ENCODE measurements at places on chromosomes 3 and 15.

DNA sequence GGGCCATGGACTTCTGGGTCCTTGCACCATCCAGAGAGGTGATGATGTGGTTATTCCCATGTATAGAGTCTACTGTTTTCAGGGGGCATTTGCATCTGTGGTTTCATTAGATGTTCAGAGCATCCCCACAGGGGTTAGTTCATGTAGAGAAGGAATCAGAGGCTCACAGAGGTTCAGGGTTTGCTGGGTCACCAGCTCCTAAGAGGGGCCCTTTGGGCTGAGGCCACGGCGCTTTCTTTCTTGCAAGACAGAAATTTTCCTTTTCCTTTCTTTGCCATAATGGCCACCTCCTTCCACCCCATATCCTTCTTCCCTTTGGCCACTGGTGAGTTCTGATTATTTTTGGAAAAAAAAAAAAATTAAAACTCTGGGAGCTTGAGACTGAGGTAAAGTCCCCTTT, 62.3 kb downstream of the APBA2 start:
- DNase-seq, result no peak

DNA sequence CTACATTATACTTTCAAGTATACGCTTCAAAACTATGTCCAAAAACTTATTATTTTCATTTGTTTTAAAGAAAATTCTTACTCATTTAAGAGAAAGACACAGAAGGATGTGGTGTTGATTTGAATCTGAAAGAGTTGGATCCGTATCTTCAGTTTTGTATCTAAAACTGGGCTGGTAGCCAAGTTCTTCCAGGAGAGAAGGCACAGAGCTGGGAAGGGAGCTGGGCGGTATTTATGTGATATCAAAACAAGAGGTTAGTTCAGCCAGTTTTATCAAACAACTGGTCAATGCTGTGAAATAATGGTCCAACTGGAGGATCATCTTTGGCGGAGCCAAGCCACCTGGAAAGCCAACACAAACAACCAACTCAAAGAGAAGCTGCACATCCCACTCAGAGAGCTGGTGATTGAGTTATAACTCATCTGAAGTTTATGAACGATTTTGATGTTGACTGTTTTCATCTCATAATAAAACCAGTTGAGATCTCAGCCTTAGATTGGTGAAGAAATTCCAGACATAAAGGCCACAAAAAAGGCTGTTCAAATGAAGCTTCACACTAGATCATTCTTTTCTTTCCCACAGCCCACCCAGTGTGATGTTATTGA, 489.6 kb upstream of the RASGRP1 start:
- no peak for DNase-seq

GRCh38 chr3:27643355-27643754, 78.8 kb downstream of the EOMES start:
- no peak for DNase-seq

- DNase-seq, result no peak
These were observed 69.1 kb downstream of the P3H2 start for GRCh38 chr3:190051641-190052040.

DNA sequence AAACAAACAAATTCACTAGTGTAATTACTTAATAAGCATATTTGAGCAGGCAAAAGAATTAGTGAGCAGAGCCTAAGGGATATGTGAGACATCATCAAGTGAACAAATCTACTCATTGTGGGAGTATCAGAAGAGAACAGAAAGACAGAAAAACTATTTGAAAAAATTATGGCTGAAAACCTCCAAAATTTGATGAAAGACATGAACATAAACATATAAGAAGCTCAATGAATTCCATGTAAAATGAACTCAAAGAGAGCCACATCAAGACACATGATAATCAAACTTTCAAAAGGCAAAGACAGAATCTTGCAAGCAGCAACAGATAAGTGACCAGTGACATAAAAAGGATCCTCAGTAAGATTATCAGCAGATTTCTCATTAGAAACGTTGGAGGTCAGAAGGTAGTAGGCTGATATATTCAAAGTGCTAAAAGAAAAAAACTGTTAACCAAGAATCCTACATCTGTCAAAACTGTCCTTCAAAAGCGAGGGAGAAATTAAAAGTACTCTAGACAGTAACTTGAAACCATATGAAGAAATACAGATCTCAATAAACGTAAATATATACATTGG, 83.0 kb upstream of the UBP1 start:
- no peak for DNase-seq

DNA sequence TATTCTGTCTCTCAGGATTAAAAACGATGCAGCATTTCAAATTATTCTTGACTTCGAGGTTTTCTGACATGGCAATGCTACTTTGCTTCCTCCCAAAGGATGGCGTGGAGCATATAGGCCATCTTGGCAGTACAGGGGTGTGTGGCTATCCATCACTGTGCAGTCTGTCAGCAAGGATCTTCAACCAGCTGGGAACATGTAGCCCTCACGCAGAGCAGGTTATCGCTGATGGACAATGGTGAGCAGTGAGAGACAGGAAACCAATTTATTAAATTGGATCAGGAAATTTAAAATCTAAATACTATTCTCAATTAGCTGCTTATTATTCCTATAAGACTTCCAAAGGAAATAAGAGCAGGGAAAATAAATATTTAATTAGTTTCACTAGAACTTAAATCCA, 615.3 kb downstream of the OTOL1 start:
- DNase-seq, result no peak

DNA sequence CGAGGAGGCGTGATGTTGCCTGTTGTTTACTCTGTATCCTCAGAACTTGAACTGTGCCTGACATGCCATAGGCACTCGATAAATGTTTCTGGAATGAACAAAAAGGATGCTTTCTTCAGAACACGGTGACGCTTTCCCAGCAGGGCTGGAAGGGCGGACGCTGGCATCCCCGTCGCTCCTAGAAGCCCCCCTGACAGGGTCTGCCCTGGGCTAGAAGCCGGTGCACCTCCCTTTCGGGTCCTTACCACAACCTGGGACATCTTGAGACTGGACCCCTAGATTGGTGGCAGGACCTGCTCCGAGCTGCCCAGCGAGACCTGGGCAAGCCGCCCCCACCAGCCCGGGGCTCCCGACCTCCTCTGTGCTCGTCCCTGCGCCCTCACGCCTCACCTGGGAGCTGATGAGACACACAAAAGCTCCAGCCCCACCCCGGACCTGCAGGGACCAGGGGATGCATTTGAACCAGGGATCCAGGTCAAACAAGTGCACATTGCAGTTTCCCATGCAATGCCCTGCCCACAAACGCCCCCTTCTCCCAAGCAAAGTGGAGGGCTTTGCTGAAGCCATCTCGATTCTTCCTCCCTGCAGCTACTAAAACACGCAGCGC, 131.2 kb upstream of the MEF2A start:
- DNase-seq, result no peak

DNA sequence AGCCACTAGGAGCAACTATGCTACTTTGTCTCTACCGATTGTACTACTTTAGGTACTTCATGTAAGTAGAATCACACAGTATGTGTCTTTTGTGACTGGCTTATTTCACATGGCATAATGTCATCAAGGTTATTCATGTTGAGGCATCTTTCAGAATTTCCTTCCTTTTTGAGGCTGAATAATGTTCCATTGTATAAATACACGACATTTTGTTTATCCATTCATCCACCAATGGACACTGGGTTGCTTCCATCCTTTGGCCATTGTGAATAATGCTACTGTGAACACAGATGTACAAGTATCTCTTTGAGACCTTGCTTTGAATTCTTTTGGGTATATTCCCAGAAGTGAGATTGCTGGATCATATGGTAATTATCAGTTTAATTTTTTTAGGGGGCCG, 29.2 kb downstream of the MYO5A start:
- DNase-seq, result no peak

DNA sequence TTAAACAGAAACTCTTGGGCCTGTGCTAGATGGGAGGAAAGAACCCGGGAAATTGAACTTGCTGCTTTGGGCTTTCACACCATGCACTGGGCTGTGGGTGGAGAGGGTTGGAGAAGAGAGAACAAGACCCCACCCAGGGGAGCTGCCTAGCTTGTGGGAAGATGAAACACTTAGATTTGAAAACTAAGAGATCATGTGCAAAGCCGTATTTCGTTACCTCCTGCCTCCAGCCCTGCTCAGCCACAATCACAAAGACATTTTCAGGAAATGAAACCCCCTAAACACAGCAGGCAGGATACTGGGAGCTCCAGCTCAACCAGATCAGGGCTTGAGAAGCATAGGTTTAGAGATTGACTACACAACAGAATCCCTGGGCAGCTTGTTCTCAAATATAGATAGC, 183.0 kb upstream of the C2CD4B start:
- DNase-seq, result no peak

DNA sequence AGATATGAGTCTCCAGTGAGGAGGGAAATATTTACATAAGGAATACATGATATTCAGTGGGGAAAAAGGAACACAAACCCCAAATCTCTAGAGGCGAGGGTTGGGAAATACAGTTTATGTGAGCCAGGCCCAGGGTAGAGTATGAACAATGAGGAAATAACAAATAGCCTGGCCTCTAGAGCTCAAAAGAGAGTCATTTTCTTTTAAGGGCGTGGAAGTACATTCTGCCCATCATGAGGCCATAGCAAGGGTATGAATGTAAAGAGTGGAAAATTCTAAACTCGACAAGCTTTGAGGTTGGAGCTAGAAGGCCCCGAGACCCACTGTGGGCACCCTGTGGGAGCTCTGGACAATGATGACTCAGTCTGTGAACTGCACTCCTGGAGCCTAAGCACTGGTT, 27.8 kb upstream of the IGF2BP2 start:
- DNase-seq, result peak; percentile 38

DNA sequence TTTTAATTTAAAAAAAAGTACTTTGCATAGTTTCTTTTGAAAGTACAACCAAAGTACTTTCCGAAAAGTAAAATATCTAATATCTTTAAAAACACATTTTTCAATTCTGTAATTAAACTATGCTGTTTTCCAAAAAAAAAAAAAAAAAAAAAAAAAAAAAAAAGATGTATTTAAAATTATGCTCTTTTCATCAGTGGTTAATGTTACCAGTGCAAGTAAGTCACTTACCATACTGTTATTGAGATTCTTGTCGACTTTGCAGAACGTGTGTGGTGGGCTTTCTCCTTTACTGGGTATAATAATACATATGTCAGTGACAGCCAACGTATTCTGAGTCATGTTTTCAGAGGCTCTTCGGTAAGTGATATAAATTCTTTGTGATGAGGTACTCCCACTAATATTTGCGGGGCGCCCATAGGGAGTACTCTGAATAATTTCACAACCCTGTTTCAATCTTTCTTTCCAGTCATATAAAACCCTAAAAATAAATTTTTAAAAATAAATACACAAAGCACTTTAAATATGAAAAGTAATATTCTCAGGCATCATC, 39.9 kb downstream of the DENND4A start:
- DNase-seq, result no peak

DNA sequence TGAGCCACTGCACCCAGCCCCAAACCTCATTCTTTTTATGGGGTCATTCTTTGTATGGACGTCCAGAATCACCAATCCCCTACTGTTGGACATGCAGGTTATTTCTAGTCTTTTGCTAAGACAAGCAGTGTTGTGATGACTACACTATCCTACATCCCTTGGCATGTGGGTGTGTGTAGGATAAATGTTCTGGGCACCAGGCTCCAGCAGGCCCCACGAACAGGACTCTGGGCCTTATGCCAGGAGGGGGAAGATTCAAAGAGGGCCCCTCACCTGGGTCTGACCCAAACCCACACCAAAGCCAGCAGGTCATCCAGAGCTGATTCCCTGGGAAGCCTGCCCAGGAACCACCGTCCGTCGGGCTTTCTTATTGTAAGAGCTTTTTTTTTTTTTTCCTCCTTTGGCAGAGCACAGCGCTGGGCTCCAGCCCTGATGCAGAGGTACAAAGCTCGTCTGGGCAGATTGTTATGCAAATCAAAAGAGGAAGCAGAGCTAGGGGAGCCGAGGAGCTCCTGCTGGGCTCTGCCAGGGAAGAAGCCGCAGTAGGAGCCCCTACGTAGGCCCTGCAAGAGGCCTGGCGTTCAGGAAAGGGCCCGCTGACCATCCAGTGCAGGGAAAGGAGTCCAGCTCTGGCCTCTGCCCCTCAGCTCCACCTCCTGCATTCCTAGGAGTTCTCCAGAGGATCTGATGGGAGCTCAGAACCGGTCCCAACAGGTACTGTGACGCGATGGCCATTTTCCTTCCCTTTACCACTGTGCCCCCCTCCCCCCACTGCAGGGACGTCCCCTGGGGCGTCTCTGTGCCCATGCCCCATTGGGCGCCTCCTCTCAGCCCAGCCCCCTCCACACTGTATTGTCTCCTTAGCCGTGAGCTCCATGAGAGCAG, 29.0 kb upstream of the FURIN start:
- DNase-seq, result no peak

DNA sequence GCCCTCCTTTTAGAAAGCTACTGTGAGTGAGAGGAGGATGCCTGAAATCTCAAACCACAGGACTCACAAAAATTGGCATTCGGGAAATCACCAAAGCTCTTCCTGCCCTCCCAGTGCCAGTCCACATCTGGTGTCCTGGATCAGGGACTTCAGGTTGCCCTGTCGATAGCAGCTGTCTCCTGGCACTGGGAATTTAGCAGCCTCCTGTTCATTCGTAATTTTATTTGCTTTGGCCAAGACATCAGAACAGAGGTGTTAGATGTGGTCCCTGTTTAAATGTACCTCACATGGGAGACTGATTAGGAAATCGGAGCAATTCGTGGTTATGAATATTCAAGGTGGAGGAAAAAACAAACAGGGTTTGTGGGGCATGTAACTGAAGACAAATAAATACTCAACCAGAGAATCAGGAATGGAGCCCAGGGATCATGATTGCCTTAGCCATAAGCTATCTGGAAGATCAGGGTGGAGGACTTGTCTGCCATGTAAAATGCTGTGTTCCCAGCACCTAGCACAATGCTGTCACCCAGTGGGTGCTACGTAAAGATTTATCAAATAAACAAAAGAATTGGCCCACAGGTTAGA, 265.2 kb upstream of the PROK2 start:
- DNase-seq, result no peak

DNA sequence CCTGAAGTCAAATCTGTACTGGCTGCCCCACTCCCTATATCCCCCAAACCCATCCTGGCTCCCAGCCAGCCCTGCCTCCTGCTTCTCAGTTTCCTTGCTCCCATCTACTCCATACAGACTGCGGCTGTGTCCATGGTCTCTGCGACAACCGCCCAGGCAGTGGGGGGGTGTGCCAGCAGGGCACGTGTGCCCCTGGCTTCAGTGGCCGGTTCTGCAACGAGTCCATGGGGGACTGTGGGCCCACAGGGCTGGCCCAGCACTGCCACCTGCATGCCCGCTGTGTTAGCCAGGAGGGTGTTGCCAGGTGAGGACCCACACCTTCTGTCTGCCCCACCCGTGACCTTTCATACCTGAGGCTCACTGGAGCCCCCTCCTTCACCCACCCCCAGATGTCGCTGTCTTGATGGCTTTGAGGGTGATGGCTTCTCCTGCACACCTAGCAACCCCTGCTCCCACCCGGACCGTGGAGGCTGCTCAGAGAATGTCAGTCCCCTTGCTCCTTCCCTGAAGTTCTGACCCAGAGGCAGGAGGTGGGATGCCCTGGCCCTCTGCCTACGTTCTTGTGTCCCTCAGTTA, 14.7 kb downstream of the STAB1 start:
- DNase-seq, result no peak

- DNase-seq, result no peak
These were observed at the start of gene SPTSSB for GRCh38 chr3:161371441-161372320. Gene SPTSSB (minus strand): TSS chr3:161371517. CDS start chr3:161346323, 25,194 bp downstream.
